ENCODE measurements at places on chromosomes 5 and 9.

DNA sequence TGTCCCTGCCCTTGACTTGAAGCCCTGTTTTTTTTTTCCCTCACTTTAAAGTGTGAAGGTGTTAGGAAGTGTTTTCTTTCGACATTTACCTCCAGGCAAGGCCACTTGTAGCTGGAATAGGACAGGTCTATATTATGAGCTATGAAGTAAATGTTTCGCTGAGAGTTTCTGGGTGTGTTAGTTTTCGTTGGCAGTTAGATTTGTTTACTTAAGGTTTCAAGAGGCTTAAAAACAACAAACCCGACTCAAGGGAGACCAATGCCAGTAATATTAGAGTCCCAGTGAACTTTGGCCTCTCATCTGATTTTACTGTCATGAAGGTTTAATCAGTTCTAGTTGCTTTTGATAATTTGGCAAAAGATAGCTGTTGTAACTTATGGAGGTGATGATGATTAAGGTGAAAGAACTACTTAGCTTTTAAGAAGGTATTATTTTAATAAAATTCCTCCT is 25.2 kb downstream of the OCLN start:
- no peak for DNase-seq

DNA sequence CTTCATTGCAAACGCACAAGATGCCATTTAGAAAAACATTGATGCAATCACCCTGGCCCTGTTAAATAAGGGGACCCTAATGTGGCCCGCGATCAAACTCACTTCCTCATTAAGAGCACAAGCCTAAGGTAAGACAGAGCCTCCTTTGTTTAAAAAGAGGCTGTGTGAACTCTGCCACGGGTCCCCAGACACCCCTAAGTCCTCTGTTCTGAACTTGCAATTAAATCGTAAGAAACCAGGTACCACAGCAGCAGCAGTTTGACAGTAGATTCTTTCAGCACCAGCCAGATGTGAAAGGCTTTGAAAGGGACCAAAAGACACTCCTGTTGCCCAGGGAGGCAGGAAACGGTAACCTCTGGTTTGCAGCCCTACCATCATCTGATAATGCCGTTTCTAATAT is 346.3 kb downstream of the TMEM167A start:
- DNase-seq = no peak

DNA sequence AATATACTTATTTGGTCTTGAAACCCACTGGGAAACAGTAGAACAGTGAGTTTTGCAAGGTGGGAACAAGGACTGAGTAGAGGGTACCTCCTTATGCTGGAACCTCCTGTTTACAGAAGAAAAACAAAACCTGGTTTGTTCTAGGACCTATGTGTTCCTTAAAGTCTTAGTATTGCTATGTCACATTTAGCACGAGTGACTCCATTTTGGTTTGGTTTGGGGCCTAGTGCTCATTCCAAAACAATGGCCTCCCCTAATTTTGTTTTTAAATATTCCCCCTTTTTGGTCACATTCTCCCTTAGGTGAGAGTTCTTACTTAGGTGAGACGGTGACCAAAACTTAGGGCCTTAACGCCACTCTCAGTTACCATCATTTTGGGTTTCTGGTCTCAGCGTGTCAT is 6.2 kb upstream of the NANS start:
- no peak for DNase-seq

GRCh38 chr5:56829137-56829908 is 14.0 kb downstream of the MAP3K1 start:
- no peak for DNase-seq

DNA sequence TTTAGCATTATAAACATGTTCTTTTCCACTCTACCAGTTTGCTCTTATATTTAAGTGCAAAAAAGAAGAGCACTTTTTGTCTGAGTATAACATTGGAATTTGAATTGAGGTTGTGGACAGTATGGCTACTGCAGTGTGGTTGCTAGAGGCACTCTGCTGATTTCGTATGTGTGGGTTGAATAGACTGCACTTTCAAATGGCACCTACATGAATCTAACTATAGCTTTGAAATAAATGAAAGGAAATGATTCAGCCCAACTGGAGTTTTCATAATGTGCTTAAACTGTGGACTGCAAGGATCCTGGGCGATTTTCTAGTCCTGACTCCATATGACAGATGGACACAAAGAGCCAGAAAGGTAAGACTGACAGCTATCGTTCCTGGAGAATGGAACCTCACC is 657.6 kb upstream of the RIOK2 start:
- no peak for DNase-seq

- peak; percentile 8 for DNase-seq
Measured at GRCh38 chr9:131366761-131367401, 27.0 kb upstream of the PRRC2B start.

DNA sequence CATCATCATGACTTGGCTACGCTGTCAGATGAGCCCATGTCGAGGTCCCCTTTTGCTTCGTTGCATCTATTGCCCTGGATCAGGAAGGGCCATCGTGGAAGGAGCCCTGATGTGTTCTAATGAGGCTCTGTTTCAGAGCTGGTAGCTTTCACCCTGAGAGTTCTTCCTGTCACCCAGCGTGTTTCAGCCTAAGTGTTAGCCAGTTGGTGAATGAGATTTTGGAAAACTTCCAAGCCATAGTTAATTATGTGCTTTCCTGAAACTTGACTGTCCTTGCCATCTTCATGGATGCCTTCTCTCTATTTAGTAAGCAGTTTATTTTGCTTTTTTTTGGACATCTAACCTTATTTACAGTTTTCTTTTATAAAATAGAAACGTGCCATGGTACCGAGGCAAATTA is 1695.4 kb upstream of the WWC1 start:
- DNase-seq = no peak

- no peak for DNase-seq
Measured at GRCh38 chr9:106893088-106893487, 30.1 kb downstream of the ZNF462 start.
